Activated naive CD8-positive, alpha-beta T cell treated with anti-CD3 and anti-CD28 coated beads, Interleukin-2, amount 50 U/mL, for 24 hours (primary cell): ENCODE measurements at places on chromosomes 13 and 19.
A peak's percentile ranks its signal among the peaks of the same experiment; 100 is the strongest.

DNA sequence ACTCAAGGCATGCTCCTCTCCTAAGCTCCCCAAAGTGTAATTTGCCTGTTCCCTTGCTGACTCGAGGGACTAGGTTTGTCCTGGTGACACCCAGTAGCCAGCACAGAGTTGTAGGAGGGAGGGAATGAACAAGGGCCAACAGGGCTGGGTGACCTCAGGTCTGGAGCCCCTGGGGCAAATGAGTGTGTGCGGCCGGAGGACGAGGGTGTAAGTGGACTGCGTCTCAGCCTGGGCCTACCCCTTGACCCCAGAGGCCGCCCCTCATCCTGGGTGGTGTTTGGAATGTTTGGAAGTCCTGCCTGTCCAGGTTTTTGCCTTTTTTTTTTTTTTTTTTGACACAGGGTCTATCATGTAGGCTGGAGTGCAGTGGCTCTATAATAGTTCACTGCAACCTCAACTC, 1.3 kb upstream of the ZNF653 start:
- DNase-seq, result no peak

- no peak for DNase-seq
Observed at GRCh38 chr19:19634516-19635312, 6.7 kb upstream of the LPAR2 start.

DNA sequence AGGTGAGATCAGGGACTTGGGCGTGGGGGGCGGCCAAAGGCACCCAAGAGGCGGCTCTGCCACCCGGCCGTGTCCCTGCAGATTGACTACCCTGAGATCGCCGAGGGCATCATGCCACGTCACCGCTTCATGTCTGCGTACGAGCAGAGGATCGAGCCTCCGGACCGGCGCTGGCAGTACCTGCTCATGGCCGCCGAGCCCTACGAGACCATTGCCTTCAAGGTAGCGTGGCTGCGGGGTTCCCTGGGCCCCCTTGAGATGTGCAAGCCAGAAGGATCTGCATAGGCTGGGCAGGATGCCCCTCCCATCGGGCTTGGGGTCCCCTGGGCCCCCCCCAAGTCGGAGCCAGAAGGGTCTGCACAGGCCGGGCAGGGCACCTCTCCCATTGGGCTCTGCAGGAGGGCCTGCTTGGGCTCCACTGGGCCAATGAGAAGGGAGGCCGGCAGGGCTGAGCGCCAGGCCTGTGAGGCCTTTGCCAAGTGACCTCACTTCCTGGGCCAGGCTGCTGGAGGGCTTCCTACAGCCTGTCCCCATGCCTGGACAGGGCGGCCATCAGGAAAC, 2.2 kb upstream of the AMH start:
- no peak for DNase-seq

GRCh38 chr13:47109028-47109427, 212.2 kb upstream of the HTR2A start:
- DNase-seq, result no peak

DNA sequence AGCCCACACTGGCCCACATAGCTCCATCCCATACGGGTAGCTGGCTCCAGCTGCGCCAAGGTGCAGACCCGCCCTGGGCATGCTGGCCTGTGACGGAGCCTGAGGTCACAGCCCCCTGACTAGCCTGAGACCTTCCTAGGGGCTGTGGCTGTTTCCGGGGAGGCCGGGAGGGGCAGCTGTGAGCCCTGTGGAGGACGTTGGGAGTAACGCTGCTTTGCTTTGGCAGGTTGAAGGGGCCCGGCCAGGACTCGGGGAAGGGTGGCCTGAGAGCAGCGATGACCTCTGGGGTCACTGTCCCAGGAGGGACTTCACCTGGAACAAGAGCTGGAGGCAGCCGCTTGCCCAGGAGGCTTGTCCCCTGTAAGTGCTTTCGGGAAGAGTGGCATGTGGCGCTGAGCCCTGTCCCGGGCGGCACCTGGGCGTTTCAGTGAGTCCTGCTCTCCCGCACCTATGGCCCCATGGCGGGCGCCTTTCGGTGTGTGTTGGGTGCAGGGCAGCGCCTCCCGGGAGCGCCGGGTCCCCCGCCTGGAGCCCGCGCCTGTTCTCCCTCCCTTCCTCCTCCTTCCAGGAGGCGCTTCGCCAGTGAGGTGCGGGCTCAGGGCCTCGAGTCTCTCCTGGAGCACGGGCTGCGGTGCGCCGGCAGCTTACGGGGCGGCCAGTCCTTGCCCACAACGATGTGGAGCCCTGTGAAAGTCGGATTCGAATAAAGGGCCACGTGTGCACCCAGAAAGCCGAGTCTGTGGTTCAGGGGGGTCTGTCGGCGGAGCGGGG, 1.1 kb upstream of the FAM174C start:
- DNase-seq, result no peak

- DNase-seq, result no peak
Observed at GRCh38 chr19:37718304-37718703, 1.3 kb downstream of the ZNF607 start.

GRCh38 chr13:32825481-32825880, 190.7 kb upstream of the KL start:
- DNase-seq, result no peak

- no peak for DNase-seq
Observed at GRCh38 chr13:40386586-40386985, 279.9 kb downstream of the FOXO1 start.

DNA sequence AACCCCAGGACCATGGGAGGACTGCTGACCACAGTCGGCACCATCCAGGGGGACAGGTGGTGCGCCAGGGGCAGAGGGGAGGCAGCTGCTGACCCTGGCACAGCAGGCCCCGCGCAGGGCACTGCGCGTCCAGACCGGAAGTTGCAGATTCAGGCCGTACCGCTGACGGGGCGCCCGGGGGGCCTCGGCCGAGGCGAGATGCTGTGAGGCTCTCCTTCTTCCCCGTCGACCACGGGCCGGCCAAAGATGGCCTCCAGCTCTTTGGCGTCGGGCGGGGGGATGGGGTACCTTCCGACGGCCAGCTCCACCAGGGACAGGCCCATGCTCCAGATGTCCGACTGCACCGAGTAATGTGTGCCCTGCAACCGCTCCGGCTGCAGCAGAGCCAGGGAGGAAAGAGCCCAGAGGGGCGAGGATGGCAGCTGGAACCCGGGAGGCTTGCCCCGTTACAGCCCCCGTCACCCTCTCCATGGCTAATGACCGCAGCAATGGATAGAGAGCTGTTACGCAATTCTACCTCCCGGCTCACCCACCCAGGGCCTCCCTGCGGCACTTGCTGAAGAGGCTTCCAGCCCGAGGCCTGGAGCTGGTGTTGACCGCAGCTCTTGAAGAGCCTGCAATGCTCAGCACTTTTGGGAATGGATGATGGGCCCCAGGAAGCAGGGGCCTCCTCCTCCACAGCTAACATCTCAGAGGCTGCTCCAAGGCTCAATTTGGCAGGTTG, 24.7 kb downstream of the MAP2K2 start:
- DNase-seq, result no peak

- DNase-seq, result no peak
Observed at GRCh38 chr13:112638157-112638750, 50.3 kb upstream of the TUBGCP3 start.

GRCh38 chr19:17105556-17105955, 30.0 kb downstream of the MYO9B start:
- no peak for DNase-seq

- DNase-seq, result no peak
Observed at GRCh38 chr13:74966275-74966674, 515.7 kb downstream of the TBC1D4 start.

GRCh38 chr13:60837806-60838205, 440.8 kb downstream of the TDRD3 start:
- DNase-seq, result no peak

- no peak for DNase-seq
Observed at GRCh38 chr13:46683676-46684260, 113.2 kb downstream of the ESD start.

DNA sequence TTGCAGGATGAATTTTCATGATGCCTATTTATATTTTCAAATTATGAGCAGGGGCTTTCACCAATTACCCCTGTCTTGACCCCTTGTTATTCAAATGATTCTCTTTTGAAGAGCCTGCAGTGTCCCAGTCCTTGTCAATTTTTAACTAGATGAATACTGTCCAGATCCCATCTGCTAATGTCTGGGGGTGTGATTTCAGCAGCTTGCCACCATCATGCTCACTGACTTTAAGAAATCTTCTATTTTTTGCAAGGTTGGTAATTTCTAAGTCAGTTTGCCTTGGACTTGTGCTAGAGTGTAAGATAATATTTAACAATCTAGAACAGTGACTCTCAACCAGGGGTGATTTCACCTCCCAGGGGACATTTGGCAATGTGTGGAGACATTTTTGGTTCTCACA, 106.0 kb downstream of the CACNA1A start:
- no peak for DNase-seq

DNA sequence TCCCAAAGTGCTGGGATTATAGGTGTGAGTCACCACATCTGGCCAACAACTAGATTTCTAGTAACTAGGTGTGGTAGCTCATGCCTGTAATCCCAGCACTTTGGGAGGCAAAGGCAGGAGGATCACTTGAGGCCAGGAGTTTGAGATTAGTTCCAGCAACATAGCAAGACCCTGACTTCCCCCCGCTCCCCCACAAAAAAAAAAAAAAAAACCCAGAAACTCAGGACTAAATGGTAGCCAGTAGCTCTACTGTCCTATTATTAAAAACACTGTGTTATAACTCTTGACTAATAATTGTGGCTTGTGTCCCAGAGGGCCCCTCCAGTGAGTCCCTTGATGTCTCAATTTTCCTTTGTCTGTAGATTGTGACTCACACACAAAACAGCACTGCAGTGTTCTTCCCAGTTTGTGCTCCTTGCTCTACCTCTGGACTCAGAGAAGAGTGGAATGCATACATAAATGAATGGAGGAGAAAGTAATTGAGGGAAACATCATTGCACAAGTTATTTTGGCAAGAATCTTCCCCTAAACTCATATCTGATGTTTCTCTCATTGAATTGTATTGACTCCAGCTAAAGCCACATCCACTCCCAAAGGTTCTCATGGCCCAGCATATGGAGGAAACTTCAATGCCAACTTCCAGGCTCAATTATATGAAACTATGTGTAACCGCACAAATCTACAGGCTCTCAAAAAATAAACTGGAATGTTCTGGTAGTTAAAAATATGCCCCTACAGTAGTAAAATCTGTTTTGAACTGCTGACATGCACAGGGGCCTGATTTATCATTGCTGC, 8.8 kb downstream of the TPT1 start:
- no peak for DNase-seq

- DNase-seq, result no peak
Observed at GRCh38 chr19:35019144-35019543, 11.1 kb upstream of the SCN1B start.

DNA sequence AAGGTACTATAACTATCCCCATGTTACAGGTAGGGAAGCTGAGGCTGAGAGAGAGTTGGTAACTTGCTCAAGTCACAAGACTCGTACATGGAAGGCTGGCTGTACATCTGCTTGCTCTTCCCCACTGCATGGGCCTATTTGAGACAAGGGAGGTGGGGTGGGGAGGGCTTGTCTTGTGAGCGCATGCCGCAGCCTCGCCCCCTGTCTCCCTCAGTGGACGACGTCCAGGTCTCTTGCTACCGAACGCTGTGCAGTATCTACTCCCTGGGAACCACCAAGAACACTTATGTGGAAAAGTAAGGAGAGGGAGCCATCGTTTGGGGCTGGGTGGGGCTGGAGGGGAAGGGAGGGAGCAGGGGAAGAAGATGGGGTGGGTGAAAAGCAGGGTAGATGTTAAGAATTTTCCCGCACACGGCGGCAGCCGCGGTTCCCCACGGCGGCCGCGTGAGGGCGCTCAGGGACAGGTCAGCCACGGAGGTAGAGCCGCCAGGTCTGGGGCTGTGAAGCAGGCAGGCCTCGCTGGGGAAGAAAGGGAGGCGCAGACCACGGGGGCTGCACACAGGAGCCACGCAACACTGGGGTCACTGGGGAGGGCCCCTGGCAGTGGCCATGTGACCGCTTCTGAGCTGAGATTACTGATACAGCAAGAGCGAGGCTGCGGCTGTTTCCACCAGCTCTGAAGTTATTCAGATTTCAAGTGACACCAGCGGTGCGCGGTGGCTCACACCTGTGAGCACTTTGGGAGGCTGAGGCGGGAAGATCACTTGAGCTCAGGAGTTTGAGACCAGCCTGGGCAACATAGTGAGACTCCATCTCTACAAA, 81.5 kb downstream of the RYR1 start:
- DNase-seq, result peak; percentile 82

GRCh38 chr13:42377640-42378382, 105.9 kb downstream of the AKAP11 start:
- no peak for DNase-seq

- DNase-seq, result no peak
Observed at GRCh38 chr13:49693191-49693733, 2.0 kb upstream of the EBPL start.

GRCh38 chr19:50851620-50852019, 3.1 kb upstream of the KLK3 start:
- DNase-seq, result no peak

DNA sequence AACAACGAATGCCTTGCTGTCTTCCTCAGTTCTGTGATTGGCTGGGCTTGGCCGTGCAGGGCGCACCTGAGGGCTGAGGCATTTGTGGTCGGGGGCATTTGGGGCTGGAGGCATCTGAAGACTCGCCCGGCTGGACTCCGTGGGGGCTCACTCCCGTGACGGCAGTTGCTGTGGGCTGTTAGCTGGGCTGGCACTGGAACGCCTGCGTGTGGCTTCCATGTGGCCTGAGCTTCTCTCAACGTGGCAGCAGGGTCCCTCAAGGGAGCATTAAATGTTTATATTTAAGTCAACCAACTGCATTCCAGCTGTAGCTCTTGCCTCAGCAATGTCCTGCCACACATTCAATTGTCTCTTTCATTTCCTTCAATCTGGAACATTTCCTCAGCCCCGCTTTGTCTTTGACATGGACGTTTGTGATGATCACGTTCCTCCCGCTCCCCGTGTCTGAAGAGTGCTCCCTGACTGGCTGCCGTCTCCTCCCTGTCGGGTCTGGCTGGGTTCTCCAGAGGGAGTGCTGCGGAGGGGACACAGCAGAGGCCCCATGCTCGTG, 21.0 kb downstream of the CCDC8 start:
- no peak for DNase-seq

DNA sequence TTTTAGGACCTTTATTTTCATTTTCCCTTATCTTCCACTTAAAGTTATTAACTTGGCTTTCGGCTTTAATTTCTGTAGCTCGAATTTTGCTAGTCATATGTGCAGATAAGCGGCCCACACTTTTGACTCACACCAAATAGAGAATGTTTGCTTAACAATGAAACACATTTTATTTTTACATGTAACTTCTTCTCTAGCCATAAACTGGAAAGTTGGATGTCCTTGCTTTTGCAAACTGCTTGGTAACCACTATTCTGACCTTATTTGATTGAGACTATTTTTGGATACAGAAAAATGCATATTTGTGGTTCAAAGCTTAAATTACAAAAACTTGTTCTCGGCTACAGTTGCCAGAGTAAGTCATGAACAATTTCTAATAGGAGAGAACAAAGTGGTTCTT, 600.0 kb downstream of the KCTD12 start:
- no peak for DNase-seq
